Suprapubic skin (tissue), 4 donors: ENCODE measurements at places on chromosomes 11 and 22. TPM values are rescaled to one million over a fixed set of nuclear protein-coding genes. Genes with fewer than 3 reads are reported as not detected.

KCNJ5 gene
- total RNA-seq: not detected

FOSL1 gene
- total RNA-seq: 118 TPM

TRIM29 gene
- 1,454 TPM for total RNA-seq

CHST1 gene
- total RNA-seq: 0.94 TPM

LRRC32 gene
- 20.2 TPM for total RNA-seq

PATL1 gene
- total RNA-seq: 23.2 TPM

DNAJB7 gene
- not detected for total RNA-seq

PMM1 gene
- 42.3 TPM for total RNA-seq

GRCh38 chr22:43234264-43234988 lies 47.5 kb upstream of the TTLL12 start:
- no peak for DNase-seq
- H3K4me3 ChIP-seq: no peak overlapping the region
- no peaks in the 10 kb centered on the region for H3K4me1 ChIP-seq
- H3K36me3 ChIP-seq: no peaks in the 10 kb centered on the region
- H3K27me3 ChIP-seq: peaks cover 19% of the 10 kb centered on the region

DNA sequence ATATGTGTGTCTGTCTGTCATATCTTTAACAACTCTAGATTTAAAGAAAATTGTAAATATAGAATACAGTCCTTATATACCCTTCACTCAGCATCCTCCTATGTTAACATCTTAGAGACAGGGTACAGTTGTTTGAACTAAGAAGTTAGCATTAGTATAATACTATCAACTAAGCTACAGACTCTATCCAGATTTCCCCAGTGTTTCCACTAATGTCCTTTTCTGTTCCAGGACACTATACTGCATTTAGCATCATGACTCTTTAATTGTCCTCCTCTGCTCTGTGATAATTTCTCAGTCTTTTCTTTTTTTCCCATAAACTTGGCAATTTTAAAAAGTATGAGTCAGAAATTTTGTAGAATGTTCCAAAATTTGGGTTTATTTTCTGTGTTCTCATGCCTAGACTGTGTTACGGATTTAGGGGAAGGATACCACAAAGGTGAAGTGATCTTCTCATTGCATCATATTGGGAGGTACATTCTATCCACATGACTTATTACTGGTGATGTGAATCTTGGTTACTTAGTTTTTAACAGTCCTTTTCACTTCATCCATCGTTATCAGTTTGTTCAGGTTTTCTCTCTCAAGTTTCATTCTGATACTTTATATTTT lies 168.4 kb downstream of the SBF2 start:
- H3K27me3 ChIP-seq: no peaks in the 10 kb centered on the region
- H3K4me1 ChIP-seq: peaks cover 33% of the 10 kb centered on the region
- no peak overlapping the region for H3K4me3 ChIP-seq
- H3K27ac ChIP-seq: no peak overlapping the region
- DNase-seq: no peak

DNA sequence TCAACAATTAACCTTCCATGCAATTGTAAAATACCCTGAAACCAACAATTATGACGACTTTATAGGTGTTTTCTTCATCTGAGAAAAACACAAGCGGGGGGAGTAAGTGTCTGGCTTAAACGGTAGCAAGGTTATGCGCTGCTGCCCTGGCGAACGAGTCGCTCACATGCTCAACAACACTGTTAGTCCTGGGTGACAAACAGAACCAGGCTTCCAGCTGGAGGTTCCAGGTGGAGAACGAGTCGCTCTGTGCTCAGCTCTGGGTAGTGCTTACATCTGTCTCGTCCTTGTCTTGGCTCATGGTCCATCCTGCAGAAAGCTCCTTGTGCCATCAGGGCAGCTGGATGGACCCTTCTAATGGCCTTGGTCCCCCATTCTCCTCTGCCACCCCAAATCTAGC lies 48.2 kb downstream of the PC start:
- DNase-seq: no peak
- H3K27me3 ChIP-seq: no peaks in the 10 kb centered on the region
- H3K4me3 ChIP-seq: no peak overlapping the region
- H3K36me3 ChIP-seq: no peaks in the 10 kb centered on the region

DNA sequence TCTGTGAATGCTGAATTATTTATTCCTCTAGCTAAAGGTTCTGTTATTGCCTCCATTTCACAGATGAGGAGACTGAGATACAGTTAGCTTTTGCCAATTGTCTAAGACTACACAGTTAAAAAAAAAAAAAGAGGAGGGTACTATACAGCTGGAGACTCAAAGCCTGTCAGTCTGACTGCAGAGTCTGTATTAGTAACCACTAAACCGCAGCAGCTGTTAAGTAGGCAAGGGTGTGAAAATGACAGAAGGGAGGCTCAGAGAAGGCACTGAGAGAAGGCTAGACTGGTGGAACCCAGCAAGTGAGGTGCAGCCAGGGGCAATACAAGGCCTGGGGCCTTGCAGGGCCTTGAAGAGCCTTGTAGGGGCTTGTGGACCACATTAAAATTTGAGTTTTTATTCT lies 181.2 kb downstream of the CSNK2A3 start:
- peaks cover 10% of the 10 kb centered on the region for H3K4me1 ChIP-seq
- no peak overlapping the region for H3K27ac ChIP-seq
- H3K4me3 ChIP-seq: no peak overlapping the region
- no peaks in the 10 kb centered on the region for H3K36me3 ChIP-seq
- H3K27me3 ChIP-seq: no peaks in the 10 kb centered on the region
- no peak for DNase-seq

DNA sequence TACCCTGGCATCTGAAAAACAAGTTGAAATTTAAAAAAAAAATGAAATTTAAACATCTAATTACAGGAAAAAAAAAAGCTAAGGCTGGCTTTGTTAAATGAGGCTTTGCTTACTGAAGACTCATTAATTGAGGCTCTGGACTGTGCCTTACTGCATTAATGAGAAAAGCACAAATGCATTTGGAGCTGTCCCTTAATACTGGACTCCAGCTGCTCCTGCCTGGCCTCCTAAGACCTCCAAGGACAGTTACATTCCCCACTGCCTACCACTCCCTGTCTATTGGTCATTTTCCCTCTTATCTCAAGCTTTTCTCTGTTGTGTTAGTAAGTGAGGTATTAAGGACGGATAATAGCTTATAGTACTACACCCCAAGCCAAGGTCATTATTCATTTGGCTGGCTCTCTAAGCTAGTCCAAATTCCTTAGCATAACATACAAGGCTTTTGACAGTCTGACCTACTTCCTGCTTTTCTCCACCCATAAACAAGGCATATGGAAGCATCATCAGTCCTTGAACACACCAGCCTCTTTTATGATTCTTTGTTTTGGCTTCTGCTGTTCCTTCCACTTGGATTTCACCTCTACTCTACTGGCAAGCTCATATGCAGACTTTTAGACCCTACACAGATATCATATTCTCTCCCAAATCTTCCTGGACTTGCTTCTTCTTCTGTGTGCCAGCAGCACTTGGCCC lies 62.5 kb downstream of the USP35 start:
- H3K27ac ChIP-seq: no peak overlapping the region
- no peak for DNase-seq
- H3K27me3 ChIP-seq: no peaks in the 10 kb centered on the region
- peaks cover 13% of the 10 kb centered on the region for H3K36me3 ChIP-seq
- H3K4me1 ChIP-seq: peaks cover 3% of the 10 kb centered on the region

DNA sequence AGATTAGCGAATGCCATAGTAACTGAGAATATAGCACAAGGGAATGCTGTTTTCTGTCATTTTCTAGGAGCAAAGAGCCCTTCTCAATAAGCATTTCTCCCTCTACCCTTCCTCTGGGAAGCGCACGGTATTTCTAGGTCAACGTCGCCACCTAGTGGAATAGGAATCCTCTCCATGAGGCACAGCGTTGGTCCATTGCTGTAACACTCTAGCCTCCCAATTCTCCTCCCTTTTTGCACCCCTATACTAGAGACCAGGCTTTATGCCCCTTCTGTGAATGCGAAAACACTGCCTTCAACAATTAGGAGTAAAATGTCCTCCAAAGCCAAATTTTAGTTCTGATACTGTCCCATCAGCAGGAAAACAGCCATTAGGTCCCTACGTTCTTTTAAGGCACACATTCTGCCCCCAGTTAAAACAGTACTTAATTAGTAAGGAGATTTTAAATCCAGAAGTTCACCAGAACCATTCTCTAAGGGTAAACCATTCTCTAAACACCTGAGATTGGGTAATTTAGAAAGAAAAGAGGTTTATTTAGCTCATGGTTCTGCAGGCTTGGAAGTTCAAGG lies 12.8 kb upstream of the HYLS1 start:
- no peaks in the 10 kb centered on the region for H3K27me3 ChIP-seq
- no peaks in the 10 kb centered on the region for H3K36me3 ChIP-seq
- DNase-seq: no peak
- no peaks in the 10 kb centered on the region for H3K4me1 ChIP-seq

GRCh38 chr11:21630934-21631478 lies 561.9 kb upstream of the ANO5 start:
- no peak overlapping the region for H3K27ac ChIP-seq
- H3K4me3 ChIP-seq: no peak overlapping the region
- H3K36me3 ChIP-seq: no peaks in the 10 kb centered on the region
- DNase-seq: no peak

- H3K27ac ChIP-seq: no peak overlapping the region
- no peak overlapping the region for H3K4me3 ChIP-seq
- H3K4me1 ChIP-seq: no peaks in the 10 kb centered on the region
- no peaks in the 10 kb centered on the region for H3K27me3 ChIP-seq
- no peak for DNase-seq
Measured at GRCh38 chr11:5298451-5298850, 3.3 kb downstream of the OR51B4 start.

DNA sequence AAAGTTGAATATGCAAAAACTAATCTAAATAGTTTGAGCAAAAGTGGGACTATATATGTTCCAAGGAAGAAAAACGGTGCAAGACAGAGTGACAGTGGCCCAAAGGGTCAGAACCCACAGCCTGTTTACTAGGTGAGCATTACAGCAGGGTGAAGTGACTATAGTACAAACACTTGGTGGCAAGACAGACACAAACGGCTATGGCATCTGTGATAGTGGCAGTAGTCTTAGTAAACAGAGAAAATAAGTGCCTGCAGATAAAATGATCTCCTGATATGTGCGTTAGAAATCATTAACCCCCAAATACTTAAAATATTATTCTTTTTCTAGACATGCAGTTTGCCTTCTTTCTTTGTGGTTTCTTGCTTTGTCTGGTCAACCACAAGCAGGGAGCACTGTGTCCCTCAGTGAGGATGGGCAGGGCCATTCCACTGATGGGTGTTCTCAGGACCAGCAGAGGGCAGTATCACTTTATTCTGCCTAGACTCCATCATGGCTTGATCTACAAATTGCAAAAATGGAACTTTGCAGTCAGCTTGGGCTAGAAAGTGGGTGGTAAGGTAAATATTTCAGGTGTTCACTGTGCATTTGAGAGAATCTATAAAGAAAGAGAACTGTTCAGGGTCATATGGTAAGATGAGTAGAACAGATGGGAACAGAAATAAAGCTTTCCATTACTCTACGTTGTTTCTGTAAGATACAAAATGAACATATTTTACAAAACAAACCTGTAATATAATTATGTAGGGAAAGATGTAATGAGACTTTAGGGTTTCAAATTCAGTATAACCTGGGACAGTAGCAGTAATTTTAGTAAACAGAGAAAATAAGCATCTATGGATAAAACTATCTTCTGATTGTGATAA lies 198.2 kb downstream of the SWAP70 start:
- H3K4me3 ChIP-seq: no peak overlapping the region
- DNase-seq: no peak
- no peaks in the 10 kb centered on the region for H3K27me3 ChIP-seq
- H3K36me3 ChIP-seq: no peaks in the 10 kb centered on the region

DNA sequence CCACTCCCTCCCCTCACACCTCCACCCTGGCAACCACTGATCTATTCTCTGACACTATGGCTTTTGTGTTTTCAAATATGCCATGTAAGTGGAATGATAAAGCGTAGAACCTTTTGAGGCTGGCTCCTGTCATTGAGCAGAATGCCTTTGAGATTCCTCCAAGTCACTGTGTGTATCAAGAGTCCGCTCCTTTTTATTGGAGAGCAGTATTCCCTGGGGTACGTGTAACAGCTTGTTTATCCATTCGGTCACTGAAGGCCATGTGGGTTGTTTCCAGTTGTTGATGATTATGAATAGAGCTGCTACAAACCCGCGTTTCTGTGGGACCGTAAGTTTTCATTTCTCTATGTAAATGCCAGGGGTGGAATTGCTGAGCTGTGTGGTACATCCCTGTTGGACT lies 10.3 kb downstream of the TP53I11 start:
- H3K27me3 ChIP-seq: no peaks in the 10 kb centered on the region
- DNase-seq: no peak
- peaks cover 1% of the 10 kb centered on the region for H3K36me3 ChIP-seq
- H3K27ac ChIP-seq: no peak overlapping the region

- H3K36me3 ChIP-seq: peaks cover 35% of the 10 kb centered on the region
- H3K4me1 ChIP-seq: peaks cover 49% of the 10 kb centered on the region
- H3K4me3 ChIP-seq: no peak overlapping the region
- H3K27me3 ChIP-seq: no peaks in the 10 kb centered on the region
- no peak overlapping the region for H3K27ac ChIP-seq
- no peak for DNase-seq
Measured at GRCh38 chr22:46290121-46290842, 6.4 kb upstream of the GTSE1 start.

- H3K4me1 ChIP-seq: no peaks in the 10 kb centered on the region
- H3K36me3 ChIP-seq: no peaks in the 10 kb centered on the region
- peaks cover 3% of the 10 kb centered on the region for H3K27me3 ChIP-seq
- no peak for DNase-seq
Measured at GRCh38 chr11:121321614-121322243, 29.2 kb downstream of the SC5D start.

DNA sequence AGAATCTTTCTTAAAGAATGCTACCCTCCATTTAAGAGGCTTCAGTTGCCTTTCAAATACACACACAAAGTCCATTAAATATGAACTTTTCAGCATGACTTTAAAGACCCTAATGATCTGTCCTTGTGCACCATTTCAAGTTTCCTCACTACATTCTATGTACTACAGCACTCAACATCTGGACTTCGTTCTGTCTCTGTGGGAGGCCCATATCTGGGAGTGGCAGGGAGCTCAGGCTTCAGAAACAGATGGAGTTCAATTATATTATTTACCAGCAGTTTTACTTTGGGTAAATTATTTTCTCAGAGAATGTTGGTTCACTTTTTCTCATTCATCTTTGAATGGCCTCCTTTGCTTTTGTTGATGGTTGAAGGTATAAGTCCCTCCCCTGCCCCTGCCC lies 67.4 kb downstream of the ANO3 start:
- no peak for DNase-seq
- no peaks in the 10 kb centered on the region for H3K27me3 ChIP-seq
- H3K36me3 ChIP-seq: no peaks in the 10 kb centered on the region
- H3K4me1 ChIP-seq: no peaks in the 10 kb centered on the region
- H3K4me3 ChIP-seq: no peak overlapping the region

DNA sequence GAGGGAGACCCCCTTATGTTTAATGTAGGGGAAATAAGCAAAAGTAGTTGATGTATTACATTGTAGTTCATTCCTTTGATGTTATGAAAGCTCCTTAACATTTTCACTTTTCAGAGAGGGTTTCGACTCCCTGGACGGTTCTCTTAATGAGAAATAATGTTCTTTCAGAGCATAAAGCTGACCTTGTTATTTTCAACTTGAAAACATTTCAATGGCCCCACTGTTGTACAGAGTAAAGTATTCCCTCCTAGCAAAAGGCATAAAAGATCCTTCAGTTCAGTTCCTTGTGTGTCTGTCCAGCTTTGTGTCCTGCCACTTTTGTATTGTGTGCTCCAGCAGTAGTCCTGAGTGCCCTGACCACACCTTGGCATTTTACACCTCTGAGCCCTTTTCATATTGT lies 63.9 kb downstream of the UVRAG start:
- H3K36me3 ChIP-seq: no peaks in the 10 kb centered on the region
- H3K27ac ChIP-seq: no peak overlapping the region
- no peak overlapping the region for H3K4me3 ChIP-seq
- no peaks in the 10 kb centered on the region for H3K4me1 ChIP-seq
- H3K27me3 ChIP-seq: no peaks in the 10 kb centered on the region

GRCh38 chr22:43796567-43796966 lies 15.5 kb downstream of the EFCAB6 start:
- DNase-seq: no peak
- H3K4me1 ChIP-seq: no peaks in the 10 kb centered on the region
- H3K27me3 ChIP-seq: no peaks in the 10 kb centered on the region
